ENCODE measurements at places on chromosomes 6 and 20.

DNA sequence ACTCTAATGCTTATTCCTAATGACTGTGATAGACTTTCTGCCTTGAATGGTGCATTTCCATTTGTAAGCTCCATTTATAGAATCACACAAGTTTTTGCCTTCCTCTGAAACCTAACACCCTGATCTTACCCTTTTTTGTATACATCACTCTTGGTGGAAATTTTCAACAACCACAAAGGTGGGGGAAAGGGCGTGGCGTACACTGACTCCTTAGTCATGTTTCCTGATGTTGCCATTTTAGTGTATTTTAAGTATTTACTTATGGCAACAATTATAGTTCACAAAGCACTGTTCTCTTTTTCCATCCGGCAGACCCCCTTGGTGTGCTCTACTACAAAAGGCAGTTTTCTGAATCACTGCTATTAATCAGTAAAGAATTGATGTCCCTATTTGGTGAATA lies 92.0 kb downstream of the ATXN1 start:
- DNase-seq, result peak; percentile 86

GRCh38 chr20:5785146-5785545 lies 34.9 kb downstream of the SHLD1 start:
- no peak for DNase-seq

DNA sequence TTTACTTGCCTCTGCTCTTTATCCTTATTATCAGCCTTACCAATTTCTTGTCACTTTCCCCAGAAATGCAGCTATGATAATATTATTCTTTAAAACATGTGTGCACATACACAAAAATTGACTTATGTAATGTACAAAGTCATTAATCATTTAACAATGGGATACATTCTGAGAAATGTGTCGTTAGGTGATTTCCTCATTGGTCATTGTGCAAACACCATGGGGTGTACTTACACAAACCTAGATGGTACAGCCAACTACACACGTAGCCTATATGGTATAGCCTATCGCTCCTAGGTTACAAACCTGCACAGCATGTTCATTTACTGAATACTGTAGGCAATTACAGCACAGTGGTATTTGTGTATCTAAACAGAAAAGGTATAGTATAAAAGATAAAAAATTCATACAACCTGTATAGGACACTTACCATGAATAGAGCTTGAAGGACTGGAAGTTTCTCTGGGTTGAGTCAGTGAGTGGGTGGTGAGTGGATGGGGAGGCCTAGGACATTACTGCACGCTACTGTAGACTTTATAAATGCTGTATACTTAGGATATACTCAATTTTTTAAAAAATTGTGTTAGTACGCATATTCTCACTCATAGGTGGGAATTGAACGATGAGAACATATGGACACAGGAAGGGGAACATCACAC lies 56.9 kb downstream of the HIVEP1 start:
- DNase-seq, result no peak

DNA sequence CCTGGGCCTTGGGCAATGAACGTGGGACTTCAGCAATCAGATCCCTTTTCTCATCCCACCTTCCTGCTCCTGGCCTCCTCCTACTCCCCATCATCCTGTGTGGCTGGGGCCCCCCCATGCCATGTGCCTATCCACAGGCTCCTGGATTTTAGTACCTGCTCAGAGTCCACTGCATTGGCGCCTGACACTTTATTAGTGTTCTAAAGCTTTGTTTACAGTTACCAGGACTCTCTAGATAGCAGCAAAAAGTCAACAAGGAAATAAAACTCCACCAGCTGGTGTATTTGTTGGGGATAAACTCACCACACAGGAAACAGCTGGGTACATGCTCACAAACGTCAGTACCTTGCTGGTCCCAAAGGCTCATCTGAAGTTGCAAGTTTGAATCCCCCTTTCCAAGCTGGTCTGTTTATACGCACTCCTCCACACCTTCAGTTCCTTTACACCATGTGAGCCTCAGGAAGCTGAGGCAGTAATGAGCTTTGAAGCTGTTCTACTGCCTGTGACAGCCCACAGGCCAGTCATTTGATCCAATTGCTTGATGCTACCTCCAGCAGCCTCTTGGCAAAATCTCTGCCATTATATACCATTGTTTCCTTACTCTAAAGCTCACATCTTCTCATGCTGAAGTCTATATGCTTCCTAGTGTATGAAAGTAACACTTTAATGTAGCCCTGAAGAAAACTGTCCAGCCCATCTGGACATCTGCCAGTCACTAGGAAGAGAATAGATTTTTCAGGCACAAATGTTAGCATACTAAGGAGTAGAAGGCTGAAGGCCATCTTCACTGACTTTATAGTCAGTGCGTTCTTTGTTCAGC lies 76.6 kb downstream of the ANKEF1 start:
- no peak for DNase-seq

DNA sequence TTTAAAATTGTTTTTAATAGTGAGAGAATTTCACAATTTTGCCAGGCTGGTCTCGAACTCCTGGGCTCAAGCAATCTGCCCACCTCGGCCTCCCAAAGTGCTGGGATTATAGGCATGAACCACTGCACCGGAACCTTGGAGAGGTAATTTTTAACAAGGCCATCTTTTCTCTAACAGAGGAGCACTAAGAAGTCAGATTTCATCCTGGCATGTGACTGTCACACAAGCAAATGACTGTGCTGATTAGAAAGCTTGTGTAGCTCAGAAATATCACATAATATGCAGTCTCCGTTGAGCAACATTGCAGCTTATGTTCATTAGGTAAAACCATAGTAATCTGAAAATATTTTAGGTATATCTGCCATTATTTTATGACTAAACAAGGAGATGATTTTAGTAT lies 156.0 kb downstream of the CCDC170 start:
- no peak for DNase-seq

- no peak for DNase-seq
Observed at GRCh38 chr6:35370785-35371493, 28.6 kb downstream of the PPARD start.

GRCh38 chr20:41229259-41229658 lies 88.3 kb downstream of the ZHX3 start:
- DNase-seq, result no peak
